GOT3 (cell line): ENCODE measurements at places on chromosomes 3 and 15.

DNA sequence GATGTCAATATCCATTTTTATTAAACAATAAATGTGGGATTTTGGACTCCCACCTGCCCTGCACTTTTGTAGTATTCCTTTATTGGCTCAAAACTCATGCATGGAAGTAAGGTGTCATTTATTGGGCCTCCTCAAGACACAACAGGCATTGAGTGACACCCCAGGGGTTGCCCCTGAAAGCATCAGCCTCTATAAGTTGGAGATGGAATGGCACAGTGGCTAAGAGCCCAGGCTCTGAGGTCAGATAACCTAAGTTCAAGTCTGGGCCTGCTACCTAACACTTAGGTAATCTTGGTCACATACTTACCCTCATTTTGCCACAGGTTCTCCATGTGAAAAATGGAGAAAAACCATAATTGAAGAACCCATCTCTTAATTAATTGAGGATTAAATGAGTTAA, 4.6 kb downstream of the CAPN3 start:
- no peak for DNase-seq

DNA sequence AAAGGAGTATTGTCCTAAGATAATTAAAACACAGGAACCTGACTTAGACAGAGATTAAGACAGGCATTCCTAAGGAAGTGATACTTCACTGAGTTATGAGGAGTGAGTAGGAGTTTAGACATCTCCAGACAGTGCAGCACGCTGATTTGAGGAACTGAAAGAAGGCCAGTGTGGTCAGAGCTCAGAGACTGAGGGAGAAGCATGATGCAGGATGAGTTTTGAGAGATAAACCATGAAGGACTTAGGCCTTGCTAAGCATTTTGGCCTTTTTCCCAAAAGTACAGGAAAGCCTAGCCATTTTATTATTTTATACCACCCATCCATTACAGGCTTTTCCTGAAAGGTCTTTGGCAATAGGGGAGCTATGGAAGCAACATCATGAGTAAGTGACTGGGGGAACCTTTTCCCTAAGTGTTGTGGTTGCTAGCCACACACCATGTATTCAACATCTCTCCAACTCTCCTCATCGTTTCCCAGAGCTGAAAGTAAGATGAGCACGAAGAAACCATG, 375.6 kb upstream of the TPRG1 start:
- DNase-seq: no peak

DNA sequence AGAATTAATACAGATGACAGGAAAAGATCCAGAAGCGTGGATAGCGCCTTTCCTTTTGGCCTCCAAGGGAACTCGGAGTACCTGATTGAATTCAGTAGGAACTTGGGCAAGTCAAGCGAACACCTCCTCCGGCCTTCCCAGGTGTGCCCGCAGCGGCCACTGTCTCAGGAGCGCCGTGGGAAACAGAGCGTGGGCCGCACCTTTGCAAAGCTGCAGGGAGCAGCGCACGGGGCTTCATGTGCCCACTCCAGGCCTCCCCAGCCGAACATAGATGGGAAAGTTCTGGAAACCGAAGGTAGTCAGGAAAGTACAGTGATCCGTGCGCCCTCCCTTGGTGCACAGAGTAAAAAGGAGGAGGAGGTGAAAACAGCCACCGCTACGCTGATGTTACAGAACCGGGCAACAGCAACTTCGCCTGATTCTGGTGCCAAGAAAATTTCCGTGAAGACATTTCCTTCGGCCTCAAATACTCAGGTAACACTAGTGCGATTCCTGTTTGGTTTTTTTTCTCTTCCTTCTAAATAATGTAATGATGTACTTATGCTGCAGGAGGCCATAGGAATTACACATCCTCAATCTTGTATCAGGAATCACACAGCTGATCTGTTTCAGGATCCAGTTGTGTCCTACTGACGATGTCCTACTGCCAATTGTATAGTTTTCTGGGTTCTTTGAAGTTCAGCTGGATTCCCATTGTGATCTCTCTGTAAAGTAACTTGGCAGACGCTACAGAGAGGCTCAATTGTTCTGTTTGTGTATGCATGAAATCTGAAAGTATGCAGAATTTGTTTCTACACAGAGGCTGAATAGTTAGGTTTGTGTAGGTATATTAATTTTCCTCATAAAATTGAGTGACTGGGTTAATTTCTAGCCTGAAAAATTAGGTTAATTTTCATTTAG, 63.1 kb downstream of the CGNL1 start:
- no peak for DNase-seq

DNA sequence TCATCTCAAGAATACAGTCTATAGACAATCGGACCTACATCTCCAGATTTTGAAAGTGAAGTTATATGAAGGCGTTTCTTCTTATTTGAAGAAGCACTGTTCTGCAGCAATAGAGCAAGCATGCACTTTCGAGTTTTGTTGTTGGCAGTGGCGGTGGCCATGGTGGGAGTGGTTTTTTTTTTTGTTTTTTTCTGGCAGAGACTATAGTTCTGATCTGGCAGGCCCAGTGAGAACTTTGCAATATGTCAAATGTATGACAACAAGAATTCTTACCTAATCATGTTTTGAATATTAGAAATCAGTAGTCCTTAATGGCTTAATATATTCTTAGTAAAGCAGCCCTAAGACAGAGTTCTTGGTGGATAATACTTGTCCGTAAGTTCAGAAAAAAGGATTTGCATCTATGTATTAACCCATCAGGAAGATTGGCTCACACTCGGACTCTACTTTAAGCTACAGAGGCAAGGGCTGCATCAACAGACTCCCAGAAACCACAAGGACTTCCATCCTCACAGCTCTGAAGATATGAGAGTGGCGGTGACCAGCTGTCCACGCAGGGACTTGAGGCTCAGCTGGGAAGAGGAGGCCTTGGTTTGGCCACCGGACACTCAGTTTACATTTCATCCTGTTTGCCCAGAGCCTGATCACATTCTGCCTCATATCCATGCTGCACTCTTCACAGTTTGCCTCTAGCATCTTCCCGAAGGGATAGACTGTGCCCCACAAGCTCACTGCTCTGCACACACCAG, 124.1 kb upstream of the THBS1 start:
- DNase-seq: no peak

GRCh38 chr15:38588672-38589071, 24.1 kb upstream of the RASGRP1 start:
- no peak for DNase-seq

GRCh38 chr3:12253516-12254343, 35.1 kb upstream of the PPARG start:
- DNase-seq: no peak
